ENCODE measurements at places on chromosomes 2 and 18.

- DNase-seq = no peak
Observed at GRCh38 chr2:25023333-25023732, 18.5 kb upstream of the EFR3B start.

DNA sequence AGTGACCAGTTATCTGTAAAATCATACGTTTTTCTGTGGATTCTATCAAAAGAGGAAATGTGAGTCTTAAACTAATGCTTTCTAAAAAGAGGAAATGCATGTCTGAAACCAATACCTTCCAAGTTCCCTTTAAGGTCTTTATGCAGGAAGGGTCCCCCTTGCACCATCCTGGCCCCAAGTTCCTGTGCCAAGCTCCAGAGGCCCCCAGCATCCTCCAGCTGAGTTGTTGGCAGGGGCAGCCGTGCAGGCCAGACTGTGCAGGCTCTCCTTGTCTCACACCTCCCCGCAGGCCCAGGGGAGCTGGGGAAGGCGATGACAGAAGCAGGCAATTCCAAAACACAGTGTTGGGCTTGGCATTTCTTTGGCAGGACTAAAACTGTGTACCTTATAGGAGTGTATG, 39.2 kb downstream of the DPYSL5 start:
- no peak for DNase-seq

DNA sequence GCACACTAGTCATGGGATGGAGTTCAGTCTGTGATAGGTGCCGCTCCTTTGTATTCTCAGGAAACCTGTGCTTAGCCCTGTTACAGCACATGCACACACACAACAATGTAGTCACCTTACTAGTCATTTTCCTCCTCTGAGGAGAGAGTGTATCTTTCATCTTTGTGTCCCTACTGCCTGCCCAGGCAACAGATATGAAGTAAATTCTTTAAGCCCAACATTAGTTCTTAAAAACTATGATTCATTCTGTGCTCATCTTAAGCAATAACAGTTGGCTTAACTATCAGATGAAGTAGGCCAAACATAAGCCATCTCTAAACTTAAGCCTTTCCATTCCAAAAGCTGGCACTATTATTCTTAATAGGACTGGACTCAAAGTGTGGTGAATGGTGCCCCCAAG, 186.5 kb downstream of the LNPK start:
- DNase-seq = no peak

- peak; percentile 47 for DNase-seq
Observed at GRCh38 chr2:212843409-212844199, 305.0 kb upstream of the ERBB4 start.

- no peak for DNase-seq
Observed at GRCh38 chr2:51595836-51596235, 563.9 kb upstream of the NRXN1 start.

- DNase-seq = peak; percentile 45
Observed at GRCh38 chr2:54671875-54672589, 51.4 kb upstream of the EML6 start.

DNA sequence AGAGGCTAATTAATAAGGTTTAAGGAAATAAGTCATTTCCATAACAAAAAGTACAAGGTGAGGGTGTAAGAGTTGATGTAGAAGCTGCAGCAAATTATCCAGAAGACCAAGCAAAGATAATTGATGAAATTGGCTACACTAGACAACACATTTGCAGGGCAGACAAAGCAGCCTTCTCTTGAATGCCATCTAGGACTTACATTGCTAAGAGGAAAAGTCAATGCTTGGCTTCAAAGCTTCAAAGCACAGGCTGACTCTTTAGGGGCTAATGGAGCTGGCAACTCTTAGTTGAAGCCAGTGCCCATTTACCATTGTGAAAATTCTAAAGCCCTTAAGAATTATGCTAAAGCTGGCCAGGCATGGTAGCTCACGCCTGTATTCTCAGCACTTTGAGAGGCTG, 728.6 kb upstream of the KLHL29 start:
- no peak for DNase-seq

DNA sequence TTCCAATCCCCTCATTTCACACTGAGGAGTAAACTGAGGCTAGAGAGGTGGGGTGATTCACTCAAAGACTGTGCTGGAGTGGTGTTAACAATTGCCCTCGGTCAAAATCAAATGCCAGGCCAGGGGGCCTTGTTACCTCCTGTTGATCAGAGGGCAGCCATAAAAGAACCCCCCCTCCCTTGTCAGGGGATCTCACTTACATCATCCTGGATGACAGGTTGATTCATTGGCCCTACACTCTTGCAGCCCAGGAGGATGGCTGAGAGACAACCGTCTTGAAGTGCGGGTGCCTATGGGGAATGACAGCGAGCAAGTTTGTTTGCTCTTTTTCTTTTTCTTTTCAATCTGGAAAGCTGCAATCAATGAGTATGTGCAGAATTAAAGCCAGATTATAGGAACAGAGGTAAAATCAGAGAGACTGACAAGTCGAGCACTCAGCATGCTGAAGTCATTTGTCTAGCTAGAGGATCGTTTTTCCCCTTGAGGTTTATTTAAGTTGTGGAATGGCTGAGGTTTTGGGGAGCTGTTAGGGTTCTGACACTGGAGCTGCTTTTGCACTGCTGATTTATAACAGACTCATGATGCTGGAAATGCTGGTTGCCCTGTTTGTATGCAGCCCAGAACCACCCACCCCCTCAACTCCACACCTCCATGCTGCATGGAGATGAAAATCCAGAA, 26.4 kb upstream of the NRP2 start:
- no peak for DNase-seq

DNA sequence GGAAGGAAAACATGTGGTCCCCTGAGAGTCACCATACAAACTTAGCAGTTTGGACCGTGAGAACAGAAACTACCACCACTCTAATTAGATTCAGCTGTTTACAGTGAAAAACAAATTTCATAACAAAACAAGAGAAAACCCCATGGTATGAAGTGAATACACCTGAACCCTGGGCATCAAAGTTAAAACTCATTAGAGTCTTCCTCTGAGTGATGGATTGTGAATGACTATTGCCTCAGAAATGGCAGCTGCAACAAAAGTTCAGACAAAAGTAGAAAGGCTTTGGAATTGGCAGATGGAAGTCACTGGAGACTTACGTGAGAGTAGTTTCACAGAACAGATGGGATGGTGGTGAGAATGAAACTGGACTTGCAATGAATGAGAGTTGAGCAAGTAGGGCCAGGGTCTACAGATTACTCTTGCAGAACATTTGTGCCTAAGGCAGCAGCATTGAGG, 98.0 kb downstream of the AAK1 start:
- no peak for DNase-seq

DNA sequence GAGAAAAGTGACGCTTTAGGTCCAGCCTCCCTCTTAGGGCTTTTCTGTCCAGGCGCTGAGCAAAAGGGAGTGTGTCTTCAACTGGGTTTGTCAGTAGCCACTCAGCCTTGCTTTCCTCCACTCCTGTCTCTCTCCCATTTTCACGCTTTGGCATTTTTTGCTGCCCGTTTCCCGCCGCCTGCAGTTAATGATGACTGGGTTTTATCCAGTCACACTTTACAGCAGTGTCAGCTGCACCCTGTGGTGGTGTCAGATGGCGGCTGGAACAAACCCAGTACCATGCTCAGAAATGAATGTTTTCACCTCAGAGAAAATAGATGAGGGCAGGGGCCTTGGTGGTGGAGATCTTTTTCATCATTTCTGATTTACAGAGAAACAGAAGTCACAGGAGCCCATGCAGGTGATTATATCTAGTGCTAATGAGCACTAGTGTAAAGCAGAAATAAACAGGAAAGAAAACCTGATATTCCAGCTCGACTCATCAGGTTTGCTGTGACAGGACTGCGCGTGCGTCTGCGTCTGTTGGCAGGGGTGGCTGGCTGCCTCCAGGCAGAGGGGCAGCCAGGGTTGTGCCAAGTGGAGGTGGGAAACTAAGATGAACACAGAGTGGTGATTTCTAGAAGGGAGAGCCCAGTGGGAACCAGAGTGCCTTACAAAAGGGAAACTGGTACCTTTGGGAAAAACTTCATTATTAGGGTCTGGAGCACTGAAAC, 139.9 kb downstream of the TANC1 start:
- no peak for DNase-seq

DNA sequence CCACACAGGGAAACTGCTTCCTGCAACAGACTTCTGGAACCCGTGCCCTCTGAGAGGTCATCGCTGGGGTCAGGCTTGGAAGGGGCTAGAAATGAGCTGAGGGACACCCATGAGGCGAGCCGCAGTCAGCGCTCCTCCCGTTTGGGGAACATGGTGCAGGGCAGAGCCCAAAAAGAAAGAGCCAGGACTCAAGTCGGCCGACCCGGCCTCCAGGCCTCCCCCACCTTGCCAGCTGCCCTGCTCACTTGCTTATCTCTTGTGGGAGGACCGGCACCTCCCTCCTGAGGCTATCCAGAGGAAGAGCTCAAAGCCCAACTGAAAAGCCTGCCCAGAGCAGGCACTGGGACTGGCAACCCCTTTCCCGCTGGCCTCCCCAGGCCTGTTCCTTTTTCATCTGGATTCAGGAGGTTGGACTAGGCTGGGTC, 43.6 kb downstream of the SCTR start:
- no peak for DNase-seq

- DNase-seq = no peak
Observed at GRCh38 chr18:55123361-55123760, 164.1 kb upstream of the CCDC68 start.

DNA sequence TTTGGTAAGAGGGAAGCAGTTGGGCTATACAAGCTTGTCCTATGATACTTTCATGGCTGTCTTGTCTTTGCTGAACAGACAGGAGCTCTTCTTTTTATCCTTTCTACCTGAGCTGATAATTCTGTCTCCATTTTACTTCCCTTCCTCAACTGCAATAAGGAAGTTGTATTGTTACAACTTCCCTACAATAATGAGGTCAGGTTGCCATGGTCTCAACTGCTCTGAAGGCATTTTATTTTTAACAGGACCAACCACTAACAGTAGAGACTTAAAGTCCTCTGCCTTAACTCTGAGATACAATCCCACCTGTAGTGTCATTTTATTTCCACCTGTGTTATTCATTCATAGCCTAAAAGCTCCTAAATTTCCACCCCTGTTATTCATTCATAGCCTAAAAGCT, 118.6 kb upstream of the PGAP1 start:
- no peak for DNase-seq

- no peak for DNase-seq
Observed at GRCh38 chr2:10619643-10620042, 70.1 kb downstream of the NOL10 start.

DNA sequence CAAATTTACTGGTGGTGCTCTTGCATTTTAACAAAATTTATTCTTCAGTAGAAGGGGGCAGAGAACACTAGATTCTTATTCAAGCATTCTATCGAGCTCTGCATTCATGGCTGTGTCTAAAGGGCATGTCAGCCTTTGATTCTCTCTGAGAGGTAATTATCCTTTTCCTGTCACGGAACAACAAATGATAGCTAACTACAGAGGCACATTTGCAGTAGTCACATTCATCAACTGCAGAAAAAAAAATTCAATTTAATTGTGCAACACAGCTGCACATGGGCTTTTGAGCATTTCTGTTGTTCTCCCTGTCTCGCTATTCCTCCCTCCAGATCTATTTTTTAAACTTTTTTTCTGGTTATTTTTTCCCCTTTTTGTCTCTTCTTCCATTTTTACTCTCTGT, 13.0 kb upstream of the DLX1 start:
- DNase-seq = no peak

DNA sequence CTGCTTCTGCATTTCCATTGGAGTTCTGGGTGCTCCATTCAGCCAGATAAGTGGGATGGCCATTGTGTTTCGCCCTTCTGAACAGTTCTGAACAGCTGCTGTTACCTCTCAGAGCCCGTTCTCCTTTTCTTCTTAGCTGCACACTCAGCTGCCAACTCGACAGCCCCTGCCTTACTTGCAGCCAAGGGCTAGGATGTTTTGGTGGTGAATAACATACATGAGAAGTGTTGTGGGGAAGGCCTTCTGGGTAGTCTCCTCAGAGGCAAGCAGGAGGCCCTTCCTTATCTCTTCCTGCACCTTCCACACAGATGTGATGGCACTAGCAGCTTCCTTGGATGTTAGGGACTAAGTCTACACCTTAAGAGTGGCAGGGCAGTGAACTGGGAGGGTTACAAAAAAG, 138.4 kb upstream of the NOSTRIN start:
- DNase-seq = no peak

- DNase-seq = peak; percentile 15
Observed at GRCh38 chr2:173644146-173644545, 289.5 kb downstream of the CDCA7 start.

- DNase-seq = no peak
Observed at GRCh38 chr2:28613186-28613585, 117.3 kb downstream of the PLB1 start.

DNA sequence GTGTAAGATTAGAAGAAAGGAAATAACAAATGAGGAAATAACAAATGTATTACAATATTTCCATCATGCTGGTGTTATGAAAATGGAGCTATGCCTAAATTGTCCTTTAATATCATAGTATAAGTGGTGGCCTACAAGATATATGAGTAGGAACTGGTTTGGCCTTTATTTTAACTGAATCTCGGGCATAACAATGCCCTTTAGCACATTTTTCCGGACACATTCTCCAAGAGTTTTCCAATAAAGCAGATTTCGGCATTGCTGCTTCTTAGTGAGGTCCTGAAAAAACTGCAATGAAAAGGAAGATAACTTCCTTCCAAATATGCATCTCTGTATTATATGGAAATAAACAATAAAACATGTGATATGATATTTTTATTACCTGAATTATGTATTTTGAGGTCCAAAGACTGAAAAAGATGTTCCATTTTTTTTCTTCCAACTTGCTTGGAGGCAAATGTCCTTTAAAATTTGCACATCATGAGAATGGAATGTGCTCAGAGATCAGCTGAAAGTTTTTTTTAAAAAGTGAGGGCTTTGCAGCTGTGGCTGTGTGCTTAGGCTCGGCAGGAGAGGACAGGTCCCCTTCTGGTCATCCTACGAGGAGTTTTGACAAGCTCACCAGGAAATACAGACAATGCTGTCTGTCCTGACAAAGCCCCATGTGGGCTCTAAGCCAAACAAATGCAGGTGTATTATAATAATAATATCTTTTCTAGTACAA, 132.3 kb upstream of the RND3 start:
- DNase-seq = no peak

GRCh38 chr18:515156-515815, 14.8 kb upstream of the COLEC12 start:
- DNase-seq = no peak

DNA sequence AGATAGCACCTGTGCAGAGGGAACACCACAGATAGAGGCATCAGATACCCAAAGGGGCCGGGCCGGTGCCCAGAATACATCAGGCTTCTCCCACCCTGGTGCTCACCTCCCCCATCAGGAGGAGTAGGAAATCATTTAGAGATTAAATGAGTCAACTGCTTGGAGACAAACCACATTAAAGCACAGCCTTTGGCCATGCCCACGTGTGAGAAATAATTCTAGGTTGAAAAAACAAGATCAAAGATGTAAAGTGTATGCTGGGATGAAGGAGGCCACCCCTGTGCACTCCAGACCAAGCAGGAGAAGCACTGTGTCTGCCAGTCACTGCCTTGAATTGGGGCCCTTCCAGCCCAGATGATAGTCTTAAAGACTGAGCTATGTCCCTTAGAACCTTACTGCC, 152.8 kb upstream of the ACAA2 start:
- no peak for DNase-seq

DNA sequence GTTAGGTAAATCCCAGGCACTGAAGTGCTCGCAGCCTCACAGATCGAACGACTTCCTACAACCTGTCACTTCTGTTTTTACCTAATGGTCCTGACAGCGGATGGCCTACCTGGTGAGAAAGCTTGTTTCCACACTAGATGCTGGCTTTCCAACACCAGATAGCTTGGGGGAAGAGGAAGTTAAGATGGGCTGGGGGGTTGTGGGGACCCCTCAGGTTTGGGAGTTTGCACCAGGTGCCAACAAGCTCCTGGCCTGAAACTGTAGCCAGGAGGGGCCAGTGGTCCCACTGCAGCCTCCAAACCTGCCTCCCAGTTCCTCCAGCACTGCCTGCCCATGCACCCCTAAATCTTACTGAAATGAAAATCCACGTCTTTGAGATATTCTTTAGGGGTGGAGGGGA, 3.9 kb downstream of the TMEM185B start:
- no peak for DNase-seq
